T-helper 17 cell (primary cell): ENCODE measurements at places on chromosomes 7 and 10. TPM values are rescaled to one million over a fixed set of nuclear protein-coding genes. Genes with fewer than 3 reads are reported as not detected.

ANXA8L1 gene
- not detected for total RNA-seq

- H3K27ac ChIP-seq: no peak overlapping the region
- no peak for DNase-seq
- no peaks in the 10 kb centered on the region for H3K36me3 ChIP-seq
- H3K4me3 ChIP-seq: no peak overlapping the region
Measured at GRCh38 chr10:3898821-3899220, 113.8 kb upstream of the KLF6 start.

DNA sequence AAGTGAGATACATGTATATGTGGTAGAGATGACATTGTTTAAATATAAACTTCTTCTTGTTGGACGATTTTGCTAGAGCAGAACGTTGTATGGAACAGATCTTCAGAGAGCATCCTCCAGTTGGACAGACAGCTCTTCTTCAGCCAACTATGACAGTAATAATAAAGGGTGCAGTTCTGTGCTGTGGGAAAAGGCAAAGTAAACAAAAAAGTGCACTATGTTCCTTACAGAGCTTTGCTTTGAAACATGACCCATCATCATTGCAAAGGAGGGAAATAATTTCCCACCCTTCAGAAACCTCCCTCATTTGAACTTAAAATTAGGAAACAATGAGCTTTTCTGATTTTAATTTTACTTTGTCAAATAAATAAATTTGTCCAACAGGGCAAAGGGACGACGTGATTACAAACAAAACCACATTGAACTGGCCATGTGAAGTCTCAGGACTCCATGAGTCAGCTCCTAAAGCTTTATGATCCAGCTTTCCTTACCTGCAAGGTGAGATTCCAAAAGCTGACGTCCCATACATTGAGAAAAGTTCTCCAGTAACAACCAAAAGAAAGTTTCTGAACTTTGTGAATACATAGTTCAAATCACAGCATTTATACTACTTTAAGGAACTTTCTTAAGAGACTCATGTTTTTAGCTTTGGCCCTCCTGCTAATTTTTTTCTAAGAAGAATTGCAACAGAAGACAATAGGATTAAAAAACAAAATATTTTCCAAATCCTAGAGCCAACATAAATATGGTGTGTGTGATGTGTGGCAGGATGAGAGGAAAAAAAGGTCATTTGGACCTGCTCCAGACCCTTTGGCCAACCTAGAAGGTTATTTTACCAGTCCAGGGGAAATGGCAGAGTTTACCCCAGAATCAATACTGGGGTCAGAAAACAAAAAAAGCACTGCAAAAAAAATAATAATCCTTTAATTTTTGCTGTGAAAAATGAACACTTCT lies 565.4 kb upstream of the NRP1 start:
- H3K4me3 ChIP-seq: no peak overlapping the region
- H3K4me1 ChIP-seq: no peaks in the 10 kb centered on the region
- peaks cover 29% of the 10 kb centered on the region for H3K27me3 ChIP-seq
- H3K36me3 ChIP-seq: no peaks in the 10 kb centered on the region
- H3K27ac ChIP-seq: no peak overlapping the region

DNA sequence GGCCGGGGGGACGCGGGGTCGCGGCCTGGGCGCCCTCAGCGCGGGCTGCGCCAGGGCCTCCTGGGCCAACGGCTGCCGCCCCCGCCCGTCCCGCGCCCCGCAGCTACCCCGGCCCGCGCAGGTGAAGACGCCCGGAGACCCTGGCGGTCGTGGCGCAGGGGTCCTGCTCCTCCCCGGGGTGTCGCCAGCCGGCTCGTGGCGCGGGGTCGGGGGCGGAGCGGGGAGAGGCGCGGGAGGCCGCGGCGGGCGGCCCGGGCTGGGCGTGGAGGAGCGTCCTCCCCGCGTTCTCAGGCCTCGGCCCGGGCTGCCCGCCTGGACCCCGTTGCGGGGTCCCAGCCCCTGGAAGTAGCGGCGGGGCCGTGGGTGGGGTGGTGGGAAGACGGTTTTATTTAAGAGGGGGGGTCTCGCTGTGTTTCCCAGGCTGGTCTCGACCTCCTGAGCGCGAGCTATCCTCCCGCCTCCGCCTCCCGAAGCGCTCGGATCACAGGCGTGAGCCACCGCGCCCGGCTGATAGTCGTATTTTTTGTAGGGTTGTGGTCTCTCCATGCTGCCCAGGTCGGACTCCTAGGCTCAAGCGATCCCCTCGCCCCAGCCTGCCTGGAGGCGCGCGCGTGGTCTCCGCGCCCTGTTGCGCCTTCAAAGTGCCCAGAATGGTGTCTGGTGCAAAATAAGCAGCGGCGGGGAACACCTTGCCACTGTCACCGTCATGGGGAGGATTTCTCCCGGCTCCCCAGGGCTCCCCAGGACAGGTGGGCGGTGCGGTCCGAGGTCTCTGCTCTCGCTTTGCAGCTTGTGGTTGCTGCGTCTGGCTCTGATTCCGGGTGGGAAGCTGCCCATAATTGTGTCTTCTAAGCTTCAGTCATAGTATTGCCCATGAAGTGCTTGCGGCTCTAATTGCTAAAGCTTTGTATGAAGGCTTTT lies 15.3 kb upstream of the SUN1 start:
- no peaks in the 10 kb centered on the region for H3K27me3 ChIP-seq
- no peak for DNase-seq
- no peaks in the 10 kb centered on the region for H3K36me3 ChIP-seq

DNA sequence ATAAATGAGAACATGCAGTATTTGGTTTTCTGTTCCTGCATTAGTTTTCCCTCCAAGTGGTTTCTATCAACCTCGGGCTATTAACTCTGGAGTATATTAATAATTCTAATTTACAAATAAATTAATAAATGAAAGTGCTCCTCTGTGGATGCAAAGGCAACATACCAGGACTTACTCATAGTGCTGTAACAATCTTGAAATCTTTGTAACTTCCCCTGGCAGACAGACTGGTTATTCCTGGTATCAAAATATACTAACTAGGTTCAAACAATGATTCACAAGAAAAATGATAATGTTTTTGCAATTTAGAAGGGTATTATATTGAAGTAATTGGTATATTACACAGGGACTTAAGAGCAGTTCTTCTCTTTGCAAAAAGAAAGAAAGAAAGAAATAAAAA lies 177.2 kb downstream of the FANK1 start:
- no peaks in the 10 kb centered on the region for H3K36me3 ChIP-seq
- no peak overlapping the region for H3K27ac ChIP-seq
- DNase-seq: no peak

DNA sequence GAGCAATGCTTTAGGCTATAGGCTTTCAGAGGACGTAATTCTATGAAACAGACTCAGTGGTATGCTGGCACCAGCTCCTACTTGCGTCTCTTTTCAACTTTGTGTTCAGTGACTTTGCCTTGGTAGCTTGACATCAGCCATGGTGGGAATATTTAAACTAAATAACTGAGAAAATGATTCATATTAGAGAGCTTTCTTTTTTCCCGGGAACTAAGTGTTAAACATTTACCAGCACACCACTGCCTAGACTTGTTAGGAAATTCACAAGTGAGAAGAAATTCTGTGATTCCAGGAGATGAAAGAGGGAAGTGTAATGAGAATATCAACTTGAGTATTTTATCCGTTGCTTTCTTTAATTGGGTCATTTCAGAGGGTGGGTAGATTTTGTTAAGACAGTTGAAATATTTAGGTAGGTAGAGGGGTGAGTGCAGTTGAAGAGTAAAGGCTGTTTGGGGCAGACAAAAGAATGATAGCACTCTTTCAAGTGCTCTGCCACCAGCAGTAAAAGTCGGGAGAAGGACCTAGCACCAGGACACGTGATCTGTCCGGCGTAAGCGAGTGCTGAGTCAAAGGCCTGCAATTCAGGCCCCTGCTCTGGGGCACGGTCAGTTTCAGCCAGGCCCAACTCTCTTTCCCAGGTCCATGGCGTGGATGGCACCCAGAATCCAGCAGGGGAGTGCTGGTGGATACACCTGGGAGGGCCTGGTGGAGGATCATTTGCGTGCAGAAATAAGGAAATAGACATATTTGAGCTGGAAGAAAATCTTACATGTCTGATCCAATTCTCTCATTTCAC lies 206.3 kb downstream of the SNX10 start:
- H3K36me3 ChIP-seq: no peaks in the 10 kb centered on the region
- H3K27me3 ChIP-seq: peaks cover 39% of the 10 kb centered on the region
- DNase-seq: no peak
